ENCODE measurements at places on chromosomes 11 and 22. TPM values are rescaled to one million over a fixed set of nuclear protein-coding genes. Genes with fewer than 3 reads are reported as not detected.

The FOLR1 gene
- total RNA-seq: not detected

The C11orf16 gene
- total RNA-seq: not detected

The MTA2 gene
- total RNA-seq: 24.4 TPM

The PATE2 gene
- not detected for total RNA-seq

The LYVE1 gene
- 25.6 TPM for total RNA-seq

The MS4A8 gene
- not detected for total RNA-seq

The GVQW3 gene
- total RNA-seq: 0.60 TPM

The DNAJB7 gene
- total RNA-seq: not detected

The NOX4 gene
- not detected for total RNA-seq

DNA sequence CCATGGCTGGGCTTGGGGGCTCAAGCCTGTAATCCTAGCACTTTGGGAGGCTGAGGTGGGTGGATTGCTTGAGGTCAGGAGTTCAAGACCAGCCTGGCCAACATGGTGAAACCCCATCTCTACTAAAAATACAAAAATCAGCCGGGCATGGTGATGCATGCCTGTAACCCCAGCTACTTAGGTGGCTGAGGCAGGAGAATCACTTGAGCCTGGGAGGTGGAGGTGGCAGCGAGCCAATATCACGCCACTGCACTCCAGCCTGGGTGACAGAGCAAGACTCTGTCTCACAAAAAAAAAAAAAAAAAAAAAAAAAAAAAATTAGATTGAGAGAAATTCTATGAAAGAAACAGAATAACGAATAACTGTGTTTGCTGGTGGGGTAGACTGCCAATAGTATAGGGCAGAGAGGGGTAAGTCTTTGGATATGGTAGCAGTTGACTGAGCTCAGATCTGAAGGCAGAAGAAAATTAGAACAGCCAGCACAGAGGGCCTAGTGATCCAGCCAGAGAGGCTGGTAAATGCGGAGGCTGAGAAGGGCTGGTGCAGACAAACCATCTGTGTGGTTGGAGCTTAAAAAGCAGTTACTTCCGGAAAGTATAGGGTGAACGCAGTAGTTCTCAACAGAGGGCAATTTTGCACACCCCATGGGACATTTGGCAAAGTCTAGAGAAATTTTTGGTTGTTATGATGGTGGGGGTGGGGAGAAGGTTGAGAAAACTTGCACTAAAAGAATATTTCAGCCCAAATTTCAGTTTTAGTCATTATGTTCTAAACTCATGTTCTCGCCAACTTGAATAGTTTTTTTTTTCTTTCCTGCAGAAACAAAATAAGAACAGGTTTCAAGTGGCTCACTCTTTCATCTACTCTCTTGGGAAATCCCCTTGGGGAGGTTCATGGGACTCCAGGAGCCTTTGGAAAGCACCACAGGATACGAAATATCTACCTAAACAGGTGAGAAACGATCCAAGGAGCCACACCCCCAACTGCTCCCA is 1.6 kb upstream of the HORMAD2 start:
- peak; percentile 53 for DNase-seq

DNA sequence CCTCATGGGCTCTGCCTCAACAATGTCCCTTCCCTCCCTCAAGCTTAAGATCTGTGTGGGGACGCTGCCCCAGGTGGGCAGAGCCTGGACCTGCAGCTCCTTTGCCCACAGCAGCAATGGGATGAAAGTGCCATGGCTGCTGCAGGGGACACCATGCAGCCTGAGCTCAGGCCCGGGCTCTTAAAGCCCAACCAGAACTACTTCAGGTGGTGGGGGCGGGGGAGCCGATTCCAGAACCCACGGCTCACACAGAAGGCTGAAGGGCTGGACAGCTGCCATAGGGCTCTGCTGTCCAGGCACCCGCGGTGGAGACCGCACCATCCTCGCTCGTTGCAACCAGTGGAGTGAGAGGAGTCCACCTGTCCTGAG is 12.5 kb downstream of the CHID1 start:
- DNase-seq: no peak

GRCh38 chr11:93515441-93516025 is 27.7 kb downstream of the SMCO4 start:
- DNase-seq: no peak

DNA sequence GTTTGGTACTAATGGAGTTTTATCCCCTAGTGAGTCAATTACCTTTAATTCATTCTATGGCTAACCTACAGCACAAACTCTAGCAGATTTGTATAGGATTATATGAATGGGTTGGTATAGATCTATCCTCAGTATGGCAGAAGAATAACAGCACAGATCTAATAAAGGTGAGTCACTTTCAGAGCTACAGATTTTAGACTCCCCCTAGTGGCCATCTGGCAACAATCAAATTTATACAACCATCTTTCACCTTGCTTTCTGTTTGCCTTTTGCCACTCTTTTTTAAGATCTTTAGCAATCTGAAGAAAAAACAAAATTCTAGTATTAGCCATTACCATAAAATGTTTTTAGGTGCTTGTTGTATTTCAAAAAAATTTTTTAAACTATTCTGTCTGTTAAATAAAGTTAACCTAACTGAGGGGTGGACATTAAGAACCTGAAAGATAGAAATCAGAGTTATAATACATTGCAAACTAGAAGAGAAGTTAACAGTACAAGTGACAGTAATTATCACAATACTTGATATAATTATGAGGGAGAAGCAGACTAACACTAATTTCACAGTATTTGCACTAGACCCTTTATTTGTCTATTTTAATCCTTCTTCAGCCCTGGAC is 25.8 kb downstream of the DDIAS start:
- DNase-seq: no peak

- DNase-seq: no peak
Observed at GRCh38 chr11:13606701-13607100, 61.8 kb upstream of the FAR1 start.

DNA sequence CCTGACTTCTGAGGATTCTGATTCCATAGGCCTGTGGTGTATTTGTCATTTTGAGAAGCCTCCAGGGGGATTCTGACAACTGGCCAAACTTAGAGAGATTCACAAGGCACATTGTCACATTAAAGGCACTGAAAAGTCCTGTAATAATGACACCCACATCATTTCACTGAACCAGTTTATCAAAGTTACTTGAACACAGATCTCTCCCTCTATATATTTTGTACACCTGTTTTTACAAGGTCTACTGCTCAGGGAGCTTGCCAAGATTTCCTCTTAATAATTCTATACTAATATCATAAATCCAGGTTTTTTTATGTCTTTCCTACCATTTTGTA is 50.0 kb downstream of the LRRC74B start:
- no peak for DNase-seq

- DNase-seq: no peak
Observed at GRCh38 chr22:29757096-29757495, 9.7 kb downstream of the ZMAT5 start.

DNA sequence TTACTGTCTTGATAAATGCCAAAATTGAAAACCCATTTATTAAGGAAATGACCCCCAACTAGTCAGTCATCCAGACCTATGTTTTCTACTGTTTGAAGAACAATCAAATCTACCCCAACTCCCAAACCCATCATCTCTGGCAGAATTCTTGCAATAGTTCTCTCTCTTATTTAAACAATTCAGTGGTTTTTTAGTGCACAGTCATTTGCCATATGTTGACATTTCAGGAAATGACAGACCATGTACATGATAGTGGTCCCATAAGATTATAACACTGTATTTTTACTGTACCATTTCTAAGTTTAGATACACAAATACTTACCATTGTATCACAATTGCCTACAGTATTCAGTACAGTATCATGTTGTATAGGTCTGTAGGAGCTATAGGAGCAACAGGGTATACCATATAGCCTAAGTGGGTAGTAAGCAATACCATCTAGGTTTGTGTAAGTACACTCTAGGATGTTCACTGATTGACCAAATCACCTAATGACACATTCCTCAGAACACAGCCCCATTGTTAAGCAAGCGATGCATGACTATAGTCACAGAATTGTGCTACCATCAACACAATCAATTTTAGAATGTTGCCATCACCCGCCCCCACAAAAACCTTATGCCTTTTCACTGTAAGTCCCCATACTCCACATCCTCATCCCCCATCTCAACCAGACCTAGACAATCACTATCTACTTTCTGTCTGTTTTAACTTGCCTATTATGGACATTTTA is 41.8 kb downstream of the MMP20 start:
- no peak for DNase-seq

- no peak for DNase-seq
Observed at GRCh38 chr11:106727256-106727655, 291.0 kb downstream of the GUCY1A2 start.

- no peak for DNase-seq
Observed at GRCh38 chr11:84412862-84413261, 1126.7 kb upstream of the CCDC90B start.

GRCh38 chr22:23075525-23076216 is 5.4 kb downstream of the GNAZ start:
- DNase-seq: no peak

- no peak for DNase-seq
Observed at GRCh38 chr22:41488076-41488475, 19.2 kb downstream of the ACO2 start.

DNA sequence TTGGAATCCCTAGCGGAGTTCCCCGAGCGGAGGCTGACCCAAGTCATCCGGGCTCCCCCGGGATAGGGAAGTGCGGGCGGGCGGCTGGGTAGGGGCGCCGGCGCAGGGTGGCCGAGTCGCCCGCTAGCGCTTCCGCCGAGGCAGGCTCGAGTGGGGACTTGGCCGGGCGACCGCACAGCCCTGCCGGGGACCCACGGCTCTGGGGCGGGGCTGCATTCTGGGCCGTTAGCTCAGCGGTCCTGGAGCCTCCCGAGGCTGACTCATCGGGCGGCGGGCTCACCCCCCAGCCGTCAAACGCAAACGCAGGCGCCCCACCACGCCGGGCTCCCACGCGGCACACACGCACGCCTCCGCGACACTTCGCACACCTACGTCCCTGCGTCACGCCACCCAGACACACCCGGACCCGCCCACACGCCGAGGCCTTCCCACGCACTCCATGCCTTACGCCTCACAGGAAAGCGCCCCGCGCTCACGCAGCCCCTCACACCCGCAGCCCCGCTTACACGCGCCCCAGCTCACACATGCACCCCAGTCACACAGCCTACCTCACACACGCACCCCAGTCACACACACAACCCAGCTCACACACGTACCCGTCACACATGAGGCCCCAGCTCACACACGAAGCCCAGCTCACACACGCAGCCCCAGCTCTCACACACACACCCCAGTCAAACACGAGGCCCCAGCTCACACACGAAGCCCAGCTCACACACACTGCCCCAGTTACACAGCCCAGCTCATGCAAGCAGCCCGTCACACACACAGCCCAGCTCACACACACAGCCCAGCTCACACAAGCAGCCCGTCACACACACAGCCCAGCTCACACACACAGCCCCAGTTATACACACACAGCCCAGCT is 1.2 kb downstream of the PHLDB1 start:
- peak; percentile 40 for DNase-seq

- DNase-seq: peak; percentile 63
Observed at GRCh38 chr11:2566223-2567025, 121.6 kb downstream of the KCNQ1 start.

DNA sequence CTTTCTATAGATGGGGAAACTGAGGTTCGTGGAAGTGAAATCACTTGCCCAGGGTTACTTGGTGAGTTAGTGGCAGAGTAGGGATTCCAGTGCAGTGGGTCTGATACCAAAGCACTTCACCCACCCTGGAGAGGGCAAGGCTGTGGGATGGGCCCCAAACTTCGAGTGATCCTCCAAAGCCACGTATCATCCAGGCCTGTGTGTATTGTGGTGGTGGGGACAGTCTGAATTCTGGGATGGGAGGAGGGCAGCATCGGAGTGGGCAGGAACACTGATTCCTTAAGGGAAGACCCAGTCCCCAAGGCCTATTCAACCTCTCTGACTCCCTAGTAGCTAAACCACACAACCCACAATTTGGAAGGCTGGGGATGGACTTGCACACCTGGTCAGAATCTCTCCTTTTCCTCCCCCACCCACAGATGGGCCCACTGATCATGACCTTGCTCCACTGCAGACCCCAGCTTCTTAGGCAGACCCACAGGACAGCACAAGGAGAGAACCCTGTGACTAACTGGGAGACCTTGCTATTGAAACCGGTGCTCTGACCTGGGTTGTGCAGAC is 11.5 kb downstream of the TMPRSS13 start:
- DNase-seq: peak; percentile 35

GRCh38 chr11:27209562-27210005 is 153.4 kb downstream of the CCDC34 start:
- no peak for DNase-seq

DNA sequence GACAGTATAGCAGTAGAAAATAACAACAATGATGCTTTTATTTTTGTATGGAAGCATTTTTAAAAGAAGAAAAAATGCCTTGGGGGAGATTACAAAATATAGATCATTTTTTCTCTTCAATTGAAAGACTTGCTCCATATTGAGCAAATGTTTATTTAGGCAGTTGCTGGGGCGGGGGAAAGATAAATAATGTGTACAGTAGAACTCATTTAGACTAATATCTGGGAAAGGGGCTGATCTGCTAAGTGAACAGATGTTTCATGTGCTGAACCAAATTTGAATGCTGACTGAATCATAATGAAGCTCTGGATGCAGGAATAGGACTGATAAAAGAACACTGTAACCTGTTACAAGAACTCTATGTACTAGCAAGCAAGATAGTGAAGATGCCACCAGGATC is 457.1 kb upstream of the TENM4 start:
- no peak for DNase-seq

DNA sequence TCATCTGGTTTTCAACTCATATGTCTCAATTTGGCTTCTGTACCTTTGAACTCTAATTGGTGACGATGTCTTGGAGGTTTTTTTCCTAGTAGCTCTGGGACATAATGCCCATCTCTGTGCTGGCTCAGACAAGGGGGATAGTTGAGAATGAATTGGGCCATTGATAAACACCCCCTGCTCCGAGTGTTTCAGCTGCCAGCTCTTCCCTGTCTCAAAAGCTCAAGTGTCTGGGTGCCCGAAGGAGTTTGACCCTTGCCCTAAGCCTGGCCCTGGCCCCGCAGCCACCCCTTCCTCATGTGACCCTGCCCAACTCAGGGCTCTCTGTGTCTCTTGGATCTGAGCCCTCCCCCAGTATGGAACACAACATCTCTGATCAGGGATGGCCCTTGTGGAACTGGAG is 3.0 kb downstream of the INSC start:
- no peak for DNase-seq

GRCh38 chr22:37822079-37822833 is 926 bp upstream of the GALR3 start:
- DNase-seq: no peak
